ENCODE measurements at places on chromosomes 7 and 10. TPM values are rescaled to one million over a fixed set of nuclear protein-coding genes. Genes with fewer than 3 reads are reported as not detected.

- DNase-seq: no peak
Measured at GRCh38 chr7:154832557-154833138, 170.3 kb downstream of the PAXIP1 start.

GRCh38 chr7:19439517-19439916 lies 269.3 kb downstream of the POLR1F start:
- no peak for DNase-seq

DNA sequence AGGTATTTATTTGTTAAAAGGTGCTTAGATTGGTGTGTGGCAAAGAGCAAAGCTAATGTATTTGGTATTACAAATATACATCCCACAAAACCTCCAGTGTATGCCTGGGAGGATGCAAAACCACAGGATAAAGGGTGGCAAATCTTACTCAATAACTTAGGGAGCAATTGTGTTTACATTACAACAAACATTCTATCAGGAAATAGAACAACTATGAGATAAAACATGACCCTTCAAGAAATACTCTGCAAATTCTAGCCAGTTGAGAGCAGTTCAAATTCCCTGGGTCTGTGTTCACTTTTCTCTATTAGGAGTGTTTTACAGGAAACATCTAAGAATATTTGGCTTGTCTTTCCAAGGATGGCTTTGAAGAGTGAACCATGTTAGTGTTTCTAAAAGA lies 64.9 kb downstream of the CUL1 start:
- no peak for DNase-seq

SLC18A3 gene
- not detected for polyA plus RNA-seq

DYNC1I1 gene
- 0.59 TPM for polyA plus RNA-seq

DNA sequence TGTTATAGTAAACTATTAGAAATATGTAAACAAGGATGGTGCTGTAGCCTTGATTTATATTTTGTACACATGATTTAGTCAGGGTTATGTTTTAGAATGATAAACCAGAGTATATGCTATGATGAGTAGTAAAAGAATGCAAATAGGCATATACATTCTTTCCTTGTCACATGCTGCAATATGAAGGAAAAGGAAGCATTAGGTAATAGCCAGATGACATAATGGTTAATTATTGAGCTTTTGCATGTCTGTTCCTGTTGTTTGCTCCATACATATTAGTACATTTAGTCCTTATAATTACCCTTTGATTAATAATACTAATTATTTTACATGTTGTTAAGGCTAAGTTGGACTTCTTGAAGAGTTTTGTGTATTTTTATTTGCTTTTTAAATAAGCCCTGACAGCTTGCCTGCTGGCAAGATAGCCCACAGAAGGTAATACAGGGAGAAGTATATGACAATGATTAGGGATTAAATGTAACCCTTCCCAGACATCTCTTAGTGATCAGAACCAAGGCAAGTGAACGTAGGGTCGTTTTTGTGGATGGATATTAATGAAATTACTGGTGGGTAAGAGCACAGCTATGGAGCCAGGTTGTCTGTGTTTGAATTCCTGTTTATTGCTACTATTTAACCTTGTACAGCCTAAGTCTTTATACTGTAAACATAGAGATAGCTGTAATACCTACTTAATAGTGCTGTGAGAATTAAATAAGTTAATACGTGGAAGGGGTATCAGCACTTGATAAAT lies 68.4 kb downstream of the PHTF2 start:
- no peak for DNase-seq

- no peak for DNase-seq
Measured at GRCh38 chr7:107474104-107474521, 4.3 kb downstream of the GPR22 start.

DNA sequence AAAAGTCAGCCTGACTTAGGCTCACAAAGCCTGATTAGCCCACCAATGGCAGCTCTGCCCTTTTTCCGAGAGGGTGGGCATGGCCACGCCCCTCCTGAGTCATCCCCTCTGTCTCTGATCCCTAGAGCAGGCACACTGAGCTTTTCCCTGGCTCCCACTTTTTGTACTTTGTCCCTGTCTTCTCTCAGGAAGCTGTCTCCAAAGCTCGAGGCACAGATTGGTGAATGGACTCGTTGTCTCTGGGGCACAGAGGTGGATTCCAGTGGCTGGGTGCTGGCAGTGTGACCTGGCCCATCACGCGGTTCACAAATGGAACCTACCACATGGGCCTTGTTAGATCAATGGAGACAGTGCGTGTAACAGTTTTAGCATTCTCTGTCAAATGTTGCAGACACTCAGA lies 313.5 kb downstream of the WDR37 start:
- no peak for DNase-seq

DNA sequence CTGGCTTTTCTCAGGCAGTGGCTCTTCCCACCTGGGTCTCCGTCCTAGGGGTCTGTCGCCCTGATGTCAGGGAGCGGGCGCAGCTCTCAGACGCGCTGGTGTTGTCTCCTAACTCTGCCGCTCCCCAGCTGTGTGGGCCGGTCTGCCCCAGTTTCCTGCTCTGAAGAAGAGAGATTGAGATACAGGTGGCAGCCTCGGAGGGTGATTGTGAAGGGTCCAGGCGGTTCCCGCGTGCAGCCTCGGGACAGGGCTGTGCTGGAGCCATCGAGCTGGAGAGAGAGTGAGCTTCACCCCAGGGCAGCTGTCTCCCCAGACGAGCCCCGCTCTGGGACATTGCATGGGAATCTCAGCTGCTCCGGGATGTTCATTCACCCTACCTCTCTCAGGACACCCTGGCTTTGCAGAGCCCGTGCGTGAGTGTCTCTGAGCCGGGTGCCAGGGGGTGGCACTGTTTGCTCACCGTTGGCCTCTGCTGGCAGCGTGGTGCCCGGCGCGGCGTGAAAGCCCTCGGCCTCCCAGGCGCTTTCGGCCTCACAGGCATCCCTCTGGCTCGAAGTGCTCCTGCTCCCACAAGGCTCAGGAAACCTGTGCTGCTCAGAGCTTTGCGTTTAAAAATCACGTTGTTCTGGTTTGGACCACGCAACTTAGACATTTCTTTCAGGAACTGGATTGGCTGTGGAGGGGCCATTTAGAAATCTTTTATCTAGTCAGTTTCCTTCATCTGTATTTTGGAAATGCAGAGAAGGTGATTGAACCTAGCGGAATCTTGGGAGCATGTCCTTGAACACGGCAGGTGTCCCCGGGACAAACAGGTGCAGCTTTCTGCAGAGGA lies 33.8 kb upstream of the ZFAND2A start:
- DNase-seq: peak; percentile 42

TBX20 gene
- polyA plus RNA-seq: not detected

- DNase-seq: peak; percentile 28
Measured at GRCh38 chr7:4849390-4849789, 12.4 kb downstream of the PAPOLB start.

- no peak for DNase-seq
Measured at GRCh38 chr10:28810057-28810870, 132.9 kb downstream of the BAMBI start.

- DNase-seq: no peak
Measured at GRCh38 chr10:16674147-16674703, 143.0 kb downstream of the RSU1 start.

CCDC172 gene
- not detected for polyA plus RNA-seq

DNA sequence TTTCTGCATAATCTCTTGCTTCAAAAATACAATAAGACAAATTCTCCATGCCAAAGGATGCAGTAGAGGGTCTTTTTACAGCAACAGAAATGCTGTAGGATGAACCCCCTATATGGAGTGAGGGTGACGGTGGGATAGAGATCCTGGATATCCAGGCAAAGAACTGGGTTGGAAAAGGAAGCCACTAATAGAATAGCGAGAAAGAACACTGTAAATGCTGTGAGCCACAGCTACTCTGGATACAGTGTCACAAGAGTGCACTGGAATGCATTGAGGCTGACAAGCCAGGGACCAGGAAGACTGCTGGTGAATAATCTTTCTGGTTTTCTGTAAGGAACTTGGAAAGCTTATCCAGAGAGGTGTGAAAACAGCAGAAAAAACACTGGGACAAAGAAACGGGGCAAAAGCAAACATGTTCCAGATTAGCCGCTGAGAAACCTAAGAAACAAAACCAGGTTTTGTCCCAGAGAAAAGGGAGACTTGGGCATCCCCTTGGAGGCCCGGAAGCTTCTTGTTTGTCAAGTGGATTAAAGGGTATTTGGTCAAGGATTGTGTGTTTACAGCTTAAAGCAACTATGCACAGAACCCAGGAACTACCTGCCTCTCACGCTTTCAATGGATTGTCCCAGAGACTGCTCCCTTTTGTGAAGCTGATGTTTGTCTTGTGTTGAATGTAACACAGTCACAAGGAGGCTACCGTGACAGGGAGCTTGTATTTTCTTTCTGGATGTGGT lies 6.2 kb upstream of the MSMB start:
- DNase-seq: no peak

SYNPO2L gene
- 0.50 TPM for polyA plus RNA-seq

GRCh38 chr10:110269374-110270318 lies 35.1 kb downstream of the SMNDC1 start:
- no peak for DNase-seq

DNA sequence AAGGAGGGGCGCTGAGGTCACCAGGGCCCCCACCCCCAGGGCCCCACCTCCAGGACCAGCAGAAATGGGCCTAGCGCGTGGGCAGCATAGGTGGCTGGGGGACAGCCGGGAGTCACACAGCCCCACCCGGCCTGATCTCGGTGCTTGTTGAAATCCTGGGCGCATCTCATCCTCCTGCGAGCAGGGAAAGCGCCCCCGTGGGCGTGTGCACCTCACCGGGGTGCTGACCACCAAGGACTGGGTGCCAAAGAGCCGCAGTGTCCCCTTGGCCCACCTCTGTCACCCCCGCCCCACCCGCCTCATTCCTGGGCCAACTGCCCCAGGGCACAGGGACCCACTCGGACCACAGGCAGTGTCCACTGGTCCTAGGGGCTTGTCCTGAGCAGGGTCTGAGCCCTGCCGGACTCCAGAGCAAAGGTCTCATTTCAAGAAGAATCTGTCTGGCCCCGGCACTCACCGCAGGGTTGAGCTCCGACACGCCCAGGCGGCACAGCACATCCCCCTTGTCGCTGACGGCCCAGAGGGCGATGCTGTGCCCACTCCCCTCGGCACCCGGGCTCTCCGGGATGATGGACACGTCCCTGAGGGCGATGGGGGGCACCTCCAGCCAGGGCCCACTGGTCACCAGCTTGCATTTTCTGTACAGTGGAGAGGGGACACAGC lies 11.4 kb downstream of the BHLHA15 start:
- no peak for DNase-seq

- DNase-seq: no peak
Measured at GRCh38 chr10:90126256-90126595, 424.8 kb downstream of the KIF20B start.

DNA sequence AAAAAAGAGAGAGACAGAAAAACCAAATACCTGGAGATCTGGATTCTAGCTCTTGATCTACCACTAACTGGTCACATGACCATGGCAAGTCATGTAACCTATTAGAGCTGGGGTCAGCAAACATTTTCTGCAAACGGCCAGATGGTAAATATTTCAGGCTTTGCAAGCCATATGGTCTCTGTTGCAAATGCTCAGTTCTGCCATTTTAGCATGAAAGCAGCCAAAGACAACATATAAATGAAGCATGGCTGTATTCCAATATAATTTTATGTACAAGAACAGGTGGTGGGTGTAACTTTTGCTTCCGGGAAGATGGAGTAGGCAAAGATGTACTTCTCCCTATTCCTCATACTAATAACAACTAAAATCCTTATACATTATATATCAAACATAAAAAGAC lies 6.7 kb downstream of the FRA10AC1 start:
- DNase-seq: no peak

DNA sequence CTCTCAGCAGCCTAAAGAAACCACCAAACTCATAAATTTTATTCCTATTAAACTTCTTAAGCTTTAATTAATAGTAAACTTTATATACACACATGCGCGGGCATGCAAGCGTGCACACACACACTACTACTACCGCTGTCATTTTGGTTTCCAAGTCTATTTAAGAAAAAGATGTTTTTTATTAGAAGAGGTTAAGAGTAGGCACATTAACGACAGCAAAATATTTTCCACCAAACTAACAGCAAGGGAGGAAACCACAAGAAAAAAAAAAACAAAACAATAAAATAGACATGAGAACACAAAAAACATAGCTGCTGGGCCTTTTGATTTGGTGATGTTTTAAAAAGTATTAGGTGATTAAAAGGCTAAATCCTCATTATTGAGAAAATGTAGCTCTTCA lies 28.6 kb downstream of the RTKN2 start:
- DNase-seq: no peak

DNA sequence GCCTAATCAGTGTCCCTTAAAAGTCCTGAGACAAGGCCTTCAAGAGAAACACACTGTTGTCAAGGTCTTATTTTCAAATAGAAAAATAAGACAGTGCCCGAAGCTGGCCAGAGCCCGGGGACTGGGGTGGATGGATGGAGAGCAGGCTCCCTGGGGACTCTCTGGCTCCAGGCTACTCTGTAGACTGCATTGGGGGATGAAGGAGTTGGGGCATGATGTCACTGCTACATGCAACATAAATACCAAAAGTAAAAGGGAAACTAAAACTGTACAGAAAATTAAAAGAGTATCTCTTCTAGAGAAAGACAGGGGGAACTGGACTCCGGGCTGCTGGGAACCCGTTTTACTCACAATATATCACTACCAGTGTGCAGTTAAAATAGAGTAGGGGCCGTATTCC lies 629.8 kb downstream of the KCNMA1 start:
- DNase-seq: no peak

DNA sequence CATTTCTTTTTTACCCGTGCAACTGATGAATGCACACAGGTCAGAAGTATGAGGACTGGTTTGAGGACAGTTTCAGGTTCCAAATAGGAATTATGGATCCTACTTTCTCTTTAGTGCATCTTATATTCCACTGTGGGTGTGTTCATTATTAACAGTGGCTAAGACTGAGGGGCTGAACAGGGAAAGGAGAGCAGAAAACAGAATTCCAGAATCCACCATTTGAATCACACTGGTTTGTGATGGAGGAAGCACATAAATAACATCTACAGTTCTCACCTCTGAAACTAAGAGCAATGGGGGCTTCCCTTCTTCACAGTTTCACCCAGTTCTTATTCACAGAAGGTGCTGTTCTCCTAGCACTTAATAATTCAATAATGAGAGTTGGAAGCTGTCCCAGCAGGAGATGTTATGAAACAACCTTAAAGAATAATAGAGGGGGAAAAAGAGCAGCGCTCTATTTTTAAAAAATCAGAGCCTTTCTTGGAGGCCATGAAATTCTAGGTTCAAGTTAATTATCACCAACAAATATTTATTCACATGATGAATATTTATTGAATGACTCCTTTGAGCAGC lies 205.1 kb downstream of the CREB5 start:
- no peak for DNase-seq

H2AZ2 gene
- polyA plus RNA-seq: 221 TPM

GRCh38 chr10:45444976-45445898 lies 71.2 kb downstream of the ALOX5 start:
- DNase-seq: no peak

TUBB8 gene
- polyA plus RNA-seq: 0.67 TPM

DNA sequence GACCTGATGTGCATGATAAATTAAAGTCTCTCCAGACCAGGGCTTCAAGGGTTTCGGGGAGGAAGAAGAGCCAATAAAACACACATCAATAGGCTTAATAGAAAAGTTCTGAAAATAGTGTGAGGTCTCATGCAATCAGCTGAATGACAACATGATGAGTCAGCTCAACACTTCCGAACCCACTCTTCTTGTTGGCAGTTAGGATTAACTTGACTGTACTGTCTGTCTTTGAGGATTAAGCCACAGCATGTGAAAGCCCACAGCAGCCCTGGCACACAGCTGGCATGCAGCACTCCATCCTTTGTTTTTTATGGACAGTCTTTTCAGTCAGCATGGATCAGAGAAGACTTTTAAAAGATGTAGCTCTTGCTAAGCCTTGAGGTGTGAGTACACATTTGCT lies 526.9 kb upstream of the VSTM2A start:
- DNase-seq: no peak

HOXA4 gene
- 20.1 TPM for polyA plus RNA-seq

- DNase-seq: no peak
Measured at GRCh38 chr7:111438369-111439289, 123.7 kb downstream of the IMMP2L start.

VAX1 gene
- polyA plus RNA-seq: not detected

CH25H gene
- polyA plus RNA-seq: 0.23 TPM
